ENCODE measurements at places on chromosomes 3 and 15. TPM values are rescaled to one million over a fixed set of nuclear protein-coding genes. Genes with fewer than 3 reads are reported as not detected.

The ZNF620 gene
- 8.4 TPM for polyA plus RNA-seq

The C3orf70 gene
- 4.5 TPM for polyA plus RNA-seq

GRCh38 chr15:40063563-40064011 is 24.6 kb upstream of the SRP14 start:
- H3K27ac ChIP-seq, result no peak overlapping the region
- peaks cover 3% of the 10 kb centered on the region for H3K4me1 ChIP-seq
- H3K4me3 ChIP-seq, result no peak overlapping the region
- H3K27me3 ChIP-seq, result no peaks in the 10 kb centered on the region

DNA sequence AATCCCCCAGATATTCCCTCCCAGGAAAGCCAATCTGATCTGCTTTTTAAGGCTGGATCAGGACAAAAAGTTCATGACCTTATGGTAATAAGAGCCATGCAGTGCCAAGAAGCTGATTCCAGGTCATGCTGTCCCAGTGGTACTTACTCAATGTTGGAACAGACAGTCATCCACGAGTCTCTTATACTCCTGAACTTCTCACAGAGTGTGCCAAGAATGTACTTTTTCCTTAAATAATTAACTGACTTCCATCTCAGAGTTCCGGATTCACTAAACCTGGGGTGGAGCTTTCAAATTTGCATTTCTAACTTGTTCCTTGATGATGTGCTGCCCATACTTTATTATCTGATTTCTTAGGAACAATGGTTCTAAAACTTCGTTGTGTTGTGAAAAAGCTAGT is 3.4 kb upstream of the P3H2 start:
- peaks cover 3% of the 10 kb centered on the region for H3K27me3 ChIP-seq
- H3K4me3 ChIP-seq, result no peak overlapping the region
- no peak overlapping the region for H3K27ac ChIP-seq
- DNase-seq, result no peak
- no peaks in the 10 kb centered on the region for H3K36me3 ChIP-seq

- no peak overlapping the region for H3K4me3 ChIP-seq
- H3K27ac ChIP-seq, result no peak overlapping the region
Measured at GRCh38 chr3:171320750-171321558, 139.3 kb downstream of the TNIK start.

- no peaks in the 10 kb centered on the region for H3K27me3 ChIP-seq
- DNase-seq, result no peak
- H3K27ac ChIP-seq, result no peak overlapping the region
Measured at GRCh38 chr3:15579051-15579450, 22.3 kb downstream of the HACL1 start.

DNA sequence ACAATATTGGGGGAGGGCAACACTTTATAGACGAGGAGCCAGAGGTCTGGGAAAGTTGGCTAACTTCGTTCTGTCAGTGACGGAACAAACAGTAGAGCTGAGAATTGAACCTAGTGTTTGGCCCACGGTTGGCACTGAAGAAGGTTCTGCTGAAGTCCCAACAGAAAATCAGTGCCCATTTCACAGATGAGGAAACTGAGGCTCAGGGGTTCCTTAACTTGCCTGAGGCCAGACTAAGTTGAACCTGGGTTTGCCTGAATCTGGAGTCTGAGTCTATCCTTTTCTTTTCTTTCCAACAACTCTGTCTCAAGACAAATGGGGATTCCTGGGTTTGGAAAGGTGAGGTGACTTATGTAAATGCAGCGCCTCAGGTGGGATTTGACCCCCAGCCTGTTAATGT is 55.1 kb downstream of the SLC6A6 start:
- H3K36me3 ChIP-seq, result peaks cover 9% of the 10 kb centered on the region
- no peak overlapping the region for H3K27ac ChIP-seq
- H3K4me1 ChIP-seq, result peaks cover 11% of the 10 kb centered on the region
- no peak for DNase-seq
- H3K27me3 ChIP-seq, result no peaks in the 10 kb centered on the region

DNA sequence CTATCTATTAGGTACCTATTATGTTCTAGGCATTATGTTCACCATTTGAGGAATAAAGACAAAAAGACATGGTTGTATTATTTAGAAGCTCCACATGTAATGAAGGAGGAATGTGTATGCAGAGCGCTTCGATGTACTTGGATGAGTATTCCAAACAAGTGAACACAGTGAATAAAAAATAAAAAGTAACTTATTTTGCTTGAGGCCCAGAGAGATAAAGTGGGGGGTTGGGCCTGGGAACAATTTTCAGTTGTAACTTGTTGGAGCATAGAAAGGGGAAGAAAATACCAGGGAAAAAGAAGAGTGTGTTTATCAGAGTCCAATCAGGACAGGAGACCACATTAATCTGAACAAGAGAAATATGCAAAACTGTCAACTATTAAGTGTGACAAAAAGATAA is 445.7 kb upstream of the BCHE start:
- DNase-seq, result no peak
- no peak overlapping the region for H3K4me3 ChIP-seq
- H3K4me1 ChIP-seq, result no peaks in the 10 kb centered on the region
- H3K36me3 ChIP-seq, result no peaks in the 10 kb centered on the region

DNA sequence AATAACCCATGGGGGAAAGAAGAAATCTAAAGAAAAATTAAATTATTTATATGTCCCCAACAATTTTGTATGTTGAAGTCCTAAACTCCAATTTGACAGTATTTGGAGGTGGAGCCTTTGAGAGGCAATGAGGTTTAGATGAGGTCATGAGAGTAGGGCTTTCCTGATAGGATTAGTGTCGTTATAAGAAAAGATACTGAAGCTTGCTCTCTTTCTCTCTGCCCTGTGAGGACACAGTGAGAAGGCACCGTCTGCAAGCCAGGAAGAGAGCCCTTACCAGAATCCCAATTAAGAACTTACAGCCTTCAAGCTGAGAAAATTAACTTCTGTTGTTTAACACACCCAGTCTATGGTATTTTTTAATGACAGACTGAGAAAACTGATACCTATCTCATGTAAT is 16.1 kb upstream of the OR5AC2 start:
- no peaks in the 10 kb centered on the region for H3K4me1 ChIP-seq
- no peak overlapping the region for H3K27ac ChIP-seq
- DNase-seq, result no peak
- no peak overlapping the region for H3K4me3 ChIP-seq
- no peaks in the 10 kb centered on the region for H3K36me3 ChIP-seq
